HS-27A (cell line): ENCODE measurements at places on chromosomes 2 and 18.

DNA sequence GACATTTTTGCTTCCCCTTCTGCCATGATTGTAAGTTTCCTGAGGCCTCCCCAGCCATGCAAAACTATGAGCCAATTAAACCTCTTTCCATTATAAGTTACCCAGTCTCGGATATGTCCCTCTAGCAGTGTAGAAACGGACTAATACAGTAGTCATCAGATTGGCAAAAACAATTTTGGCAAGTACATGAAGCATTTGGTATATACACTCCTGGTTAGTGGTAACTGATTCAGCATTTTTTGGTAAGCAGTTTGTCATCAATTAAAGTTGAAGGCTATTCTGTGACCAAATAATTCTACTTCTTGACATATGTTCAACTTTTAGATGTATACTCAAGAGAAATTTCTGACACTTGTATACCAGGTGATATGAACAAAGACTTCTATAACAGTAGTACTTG lies 190.5 kb upstream of the STON1 start:
- DNase-seq = no peak

DNA sequence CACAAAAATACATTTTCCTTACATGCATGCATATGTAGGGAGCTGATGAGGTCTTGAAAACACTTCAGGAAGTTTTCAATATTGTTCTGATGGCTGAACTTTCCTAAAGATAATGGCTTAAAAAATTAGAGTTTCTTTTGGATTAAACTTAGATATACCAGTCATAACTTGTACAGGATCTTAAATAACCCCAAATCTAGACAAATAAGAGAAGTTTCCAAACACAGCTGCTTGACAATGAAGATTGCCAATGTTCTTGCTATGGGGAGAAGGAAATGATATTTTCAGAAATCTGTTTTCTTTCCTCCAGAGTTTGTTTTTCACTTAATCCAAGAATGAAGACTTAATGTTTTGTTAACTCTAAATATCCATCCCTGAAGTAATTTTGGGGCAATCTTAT lies 54.6 kb upstream of the SPTBN1 start:
- DNase-seq = no peak

- no peak for DNase-seq
Observed at GRCh38 chr2:39989888-39990287, 210.8 kb upstream of the THUMPD2 start.

- no peak for DNase-seq
Observed at GRCh38 chr2:3703236-3703756, at the start of gene DCDC2C. DCDC2C (plus strand) TSS chr2:3703575; CDS start chr2:3703752, 177 bp downstream.

- DNase-seq = no peak
Observed at GRCh38 chr2:113965644-113966043, 75.8 kb downstream of the ACTR3 start.

DNA sequence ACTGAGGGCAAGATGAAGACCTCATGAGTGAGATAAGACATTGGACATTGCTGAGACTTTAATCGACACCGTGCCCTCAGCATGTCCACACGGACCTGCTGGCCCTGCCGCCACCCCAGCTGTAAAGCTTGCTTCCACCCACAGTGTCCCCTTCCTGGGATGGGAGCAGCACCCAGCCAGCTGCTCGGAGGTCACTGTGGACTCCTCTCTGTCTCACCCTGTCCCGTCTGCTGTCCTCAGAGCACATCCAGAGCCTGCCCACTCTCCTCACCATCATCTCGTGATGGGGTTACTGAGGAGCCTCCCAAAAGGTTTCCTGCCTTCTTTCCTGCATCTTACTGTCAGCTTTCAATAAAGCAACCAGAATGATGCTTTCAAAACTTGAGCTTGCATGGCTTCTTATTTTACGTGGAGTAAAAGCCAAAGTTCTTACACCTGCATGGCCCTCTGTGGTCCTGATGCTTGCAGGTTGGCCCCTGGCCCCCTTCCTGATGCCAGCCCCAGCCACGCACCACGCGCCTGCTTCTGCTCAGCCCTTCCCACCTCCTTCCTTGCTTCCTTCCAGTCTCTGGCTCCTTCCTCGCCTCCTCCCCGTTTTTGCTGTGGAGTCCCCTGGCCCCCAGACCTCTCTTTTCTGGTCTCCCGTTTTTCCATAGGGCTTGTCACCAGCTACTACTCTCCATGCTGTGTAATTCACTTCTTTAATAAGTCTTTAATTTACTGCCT lies 67.0 kb downstream of the DGKD start:
- DNase-seq = no peak

DNA sequence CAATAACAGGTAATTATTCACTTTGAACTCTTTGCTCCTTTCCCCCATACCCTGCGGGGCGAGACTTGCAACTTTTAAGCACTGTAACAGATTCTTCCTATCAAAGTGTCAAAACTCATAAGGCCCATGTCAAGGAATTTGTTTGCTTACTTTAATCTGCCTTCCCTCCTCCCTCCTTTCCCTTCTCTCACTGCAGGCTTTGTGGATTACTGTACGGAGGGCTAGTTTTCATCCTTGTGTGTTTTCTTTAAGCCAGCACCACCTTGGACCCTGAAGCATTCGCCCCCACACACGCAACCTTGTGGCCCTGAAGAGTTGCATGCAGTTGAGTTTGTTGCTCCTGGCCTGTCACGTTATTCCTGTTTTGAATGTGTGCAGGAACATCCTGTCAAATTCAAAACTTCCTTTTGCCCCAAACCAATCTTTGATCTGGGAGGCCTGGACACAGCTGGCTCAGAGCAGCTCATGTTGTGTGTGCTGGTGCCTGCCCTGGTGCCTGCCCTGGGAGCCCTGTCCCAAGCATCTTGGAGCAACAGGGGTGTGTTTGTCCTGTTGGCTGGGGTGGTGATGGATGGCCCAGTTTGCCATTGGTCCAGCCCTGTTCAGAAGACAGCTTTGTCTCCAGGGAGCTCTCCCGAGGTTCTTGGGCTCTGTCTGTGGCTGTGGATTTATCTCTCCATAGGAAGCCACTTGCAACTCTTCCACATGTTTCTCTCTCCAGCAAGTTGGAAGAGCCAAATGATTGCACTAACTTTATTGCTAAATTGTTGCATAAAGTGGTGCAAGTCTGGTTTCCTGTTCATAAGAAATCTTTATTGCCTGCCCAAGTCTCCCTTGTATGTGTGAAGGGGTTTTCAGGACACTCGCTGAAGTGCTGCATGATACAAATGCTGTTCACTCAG lies 199.6 kb downstream of the VAPA start:
- no peak for DNase-seq
